ENCODE measurements at places on chromosomes 4 and X.

DNA sequence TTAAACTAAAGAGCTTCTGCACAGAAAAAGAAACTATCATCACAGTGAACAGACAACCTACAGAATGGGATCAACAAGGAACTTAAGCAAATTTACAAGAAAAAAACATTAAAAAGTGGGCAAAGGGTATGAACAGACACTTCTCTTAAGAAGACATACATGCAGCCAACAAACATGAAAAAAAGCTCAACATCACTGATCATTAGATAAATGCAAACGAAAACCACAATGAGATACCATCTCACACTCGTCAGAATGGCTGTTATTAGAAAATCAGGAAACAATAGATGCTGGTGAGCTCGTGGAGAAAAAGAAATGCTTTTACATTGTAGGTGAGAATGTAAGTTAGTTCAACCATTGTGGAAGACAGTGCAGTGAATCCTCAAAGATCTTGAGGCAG is 27.8 kb downstream of the PAPSS1 start:
- DNase-seq = no peak

- no peak for DNase-seq
These were observed 222.1 kb upstream of the TAPT1 start for GRCh38 chr4:16448241-16448840.

DNA sequence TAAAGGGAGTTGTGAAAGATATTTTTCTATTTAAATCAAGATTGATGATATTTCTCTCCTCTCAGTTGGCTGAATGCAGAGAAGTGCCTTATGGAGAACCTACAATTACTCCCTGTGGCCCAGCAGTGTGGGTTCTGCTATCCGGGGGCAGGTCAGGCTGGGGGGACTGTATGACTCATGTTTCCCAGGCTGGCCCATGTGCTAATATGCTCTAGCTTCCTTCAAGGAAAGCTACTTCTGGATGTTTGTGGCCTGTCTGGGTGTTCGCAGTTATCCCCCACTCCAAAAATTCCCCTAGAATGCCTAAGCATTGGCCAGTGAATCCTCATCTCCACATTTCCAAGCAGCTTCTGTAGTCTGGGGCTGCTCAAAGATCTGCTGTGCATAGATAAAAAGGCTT is 58.9 kb upstream of the SPP1 start:
- DNase-seq = no peak

- DNase-seq = no peak
These were observed 417 bp downstream of the PPP2R2C start for GRCh38 chr4:6472008-6472386.

- DNase-seq = no peak
These were observed 899.3 kb downstream of the STIM2 start for GRCh38 chr4:27759611-27760575.

- DNase-seq = no peak
These were observed 170.4 kb upstream of the BCOR start for GRCh38 chrX:40268188-40268520.

DNA sequence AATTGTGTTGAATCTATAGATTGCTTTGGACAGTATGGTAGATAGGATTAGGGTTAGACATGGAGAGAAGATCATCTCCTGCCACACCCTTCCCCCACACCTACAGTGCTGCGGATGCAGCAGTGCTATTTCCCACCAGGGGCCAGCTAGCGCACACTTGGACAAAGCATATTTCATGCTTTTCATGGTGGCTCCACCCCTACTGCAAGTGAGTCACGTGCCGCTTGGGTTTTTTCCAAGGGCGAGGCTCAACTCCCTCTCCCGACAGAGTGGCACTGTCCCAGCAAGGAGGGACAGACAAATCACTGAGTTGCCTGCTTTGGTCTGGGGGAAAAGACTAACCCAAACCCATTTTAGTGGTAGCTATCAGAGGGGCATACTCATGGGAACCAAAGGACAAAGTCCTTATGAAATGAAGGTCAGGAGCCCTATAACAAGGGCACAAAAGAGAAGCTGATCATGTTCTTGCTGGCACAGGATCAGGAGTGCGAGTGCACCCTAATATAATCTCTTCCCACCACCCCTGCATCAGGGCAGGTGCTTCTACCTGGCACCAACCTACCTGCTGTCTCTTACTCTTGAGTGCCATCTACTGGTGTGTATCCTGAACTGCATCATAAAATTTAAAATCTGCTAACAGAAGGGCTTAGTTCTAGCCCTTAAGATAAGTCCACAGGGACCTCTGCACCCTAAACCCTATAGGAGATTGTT is 55.1 kb upstream of the PGAM4 start:
- peak; percentile 24 for DNase-seq

Measured in left ventricle myocardium superior (tissue), 1 donor.